ENCODE measurements at places on chromosomes 13 and 19.

- no peak for DNase-seq
Observed at GRCh38 chr13:64314331-64314730, 2898.7 kb upstream of the PCDH20 start.

- DNase-seq: no peak
Observed at GRCh38 chr19:45468159-45468651, 409 bp downstream of the FOSB start.

DNA sequence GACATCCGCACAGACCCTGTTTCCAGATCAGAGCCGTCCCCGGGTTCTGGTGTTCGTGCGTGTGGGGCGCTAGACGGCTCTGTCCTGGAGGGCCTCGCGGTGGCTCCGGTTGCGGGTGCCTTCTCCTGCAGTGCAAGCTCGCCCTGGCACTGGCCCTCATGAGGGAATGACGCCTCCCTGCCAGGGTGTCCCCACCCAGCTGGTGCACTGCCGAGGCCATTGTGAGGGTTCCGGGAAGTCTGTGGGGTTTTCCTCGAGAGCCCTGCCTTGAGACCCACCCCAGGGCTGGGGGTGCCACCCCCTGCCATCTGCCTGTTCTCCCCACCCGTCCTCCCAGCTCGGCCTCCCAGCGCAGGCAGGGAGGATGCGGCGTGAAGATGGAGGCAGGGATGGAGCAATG is 19.2 kb upstream of the GNA15 start:
- no peak for DNase-seq

DNA sequence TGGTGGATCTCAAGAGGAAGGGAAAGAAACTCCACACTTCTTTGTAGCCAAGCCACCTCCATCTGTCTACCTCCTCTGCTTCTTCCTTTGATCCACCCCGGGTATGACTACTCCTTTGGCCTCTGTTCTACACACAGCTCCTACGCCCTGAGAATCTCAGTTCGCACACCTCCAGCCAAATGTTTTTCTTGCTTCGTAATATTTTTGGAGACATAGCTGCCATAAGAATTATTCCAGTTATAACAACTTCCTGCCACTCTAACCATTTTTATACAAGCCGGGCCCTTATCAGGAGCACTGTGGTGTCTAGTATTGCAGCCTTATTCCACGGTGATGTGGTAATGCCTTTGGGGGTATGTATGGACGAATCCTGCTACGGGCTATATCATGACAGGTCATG is 126.7 kb downstream of the STARD13 start:
- DNase-seq: no peak

DNA sequence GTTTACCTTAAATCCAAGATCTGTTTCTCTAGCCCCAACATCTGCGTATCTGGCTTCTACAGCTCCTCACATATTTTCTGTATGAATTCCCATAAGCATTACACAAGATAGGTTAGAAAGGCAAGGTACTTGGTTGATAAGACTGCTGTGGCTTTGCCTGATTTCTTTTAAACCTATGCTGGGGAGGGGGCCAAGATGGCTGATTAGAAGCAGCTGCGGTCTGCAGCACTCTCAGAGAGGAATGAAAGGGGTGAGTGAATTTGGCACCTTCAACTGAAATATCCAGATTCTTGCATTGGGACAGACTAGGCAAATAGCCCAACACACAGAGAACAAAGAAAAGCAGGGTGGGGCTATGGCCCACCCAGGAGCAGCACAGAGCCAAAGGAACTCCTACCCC is 12.2 kb upstream of the DLEU7 start:
- no peak for DNase-seq

DNA sequence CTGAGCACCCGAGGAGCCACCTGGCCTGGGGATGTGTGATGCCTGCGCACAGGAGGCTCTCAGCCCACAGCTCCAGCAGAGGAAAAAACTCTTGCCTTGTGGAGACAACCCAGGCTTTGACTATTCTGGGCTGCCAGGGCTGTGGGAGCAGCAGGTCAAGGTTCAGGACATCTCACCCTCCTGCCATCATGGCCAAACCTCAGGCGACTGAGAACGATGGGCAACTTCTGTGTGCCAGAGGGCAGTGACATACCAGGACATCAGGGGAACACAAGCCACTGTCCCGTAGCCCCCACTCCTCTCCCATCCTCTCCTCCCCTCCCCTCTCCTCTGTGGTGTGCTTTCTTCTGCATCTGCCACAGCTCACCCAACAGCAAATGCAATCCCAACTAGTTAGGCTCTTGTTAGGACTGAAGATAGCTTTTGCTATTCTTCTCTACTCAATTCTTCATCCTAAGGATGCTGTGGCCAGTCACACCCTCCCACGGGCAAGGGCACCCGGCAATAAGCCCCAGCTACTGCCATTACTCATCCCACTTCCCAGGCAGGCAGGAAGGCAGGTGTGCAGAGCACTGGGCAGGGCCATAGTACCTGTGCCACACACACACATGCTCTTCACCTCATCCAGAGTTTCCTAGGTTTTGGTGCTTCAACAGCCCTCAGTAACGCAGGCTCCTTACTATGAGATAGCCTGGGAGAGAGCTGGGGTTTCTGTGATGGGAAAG is 16.8 kb downstream of the ELL start:
- no peak for DNase-seq

- DNase-seq: no peak
Observed at GRCh38 chr13:87123987-87124784, 547.0 kb upstream of the SLITRK5 start.

- DNase-seq: no peak
Observed at GRCh38 chr13:114142137-114142550, 9.7 kb upstream of the RASA3 start.

Data from immature natural killer cell (primary cell).